ENCODE measurements at places on chromosomes 6 and 20.

DNA sequence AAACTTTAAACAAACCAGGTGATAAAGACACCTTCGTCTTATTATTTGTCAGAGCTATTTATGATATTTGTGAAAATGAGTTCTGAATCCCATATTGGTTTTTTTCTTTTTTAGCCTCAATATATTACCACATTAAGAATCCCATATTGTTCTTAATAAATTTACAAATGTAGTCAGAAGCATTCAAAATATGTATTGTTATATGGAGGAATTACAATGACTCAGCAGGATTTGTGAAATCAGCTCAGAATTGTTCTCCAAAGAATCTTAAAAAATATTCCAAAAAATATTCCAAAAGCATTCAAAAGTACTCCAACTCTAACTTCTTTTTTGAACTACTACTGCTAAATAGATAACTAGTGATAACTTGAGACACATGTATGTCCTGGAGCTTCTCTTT is 6.5 kb upstream of the ZNF343 start:
- DNase-seq = no peak

DNA sequence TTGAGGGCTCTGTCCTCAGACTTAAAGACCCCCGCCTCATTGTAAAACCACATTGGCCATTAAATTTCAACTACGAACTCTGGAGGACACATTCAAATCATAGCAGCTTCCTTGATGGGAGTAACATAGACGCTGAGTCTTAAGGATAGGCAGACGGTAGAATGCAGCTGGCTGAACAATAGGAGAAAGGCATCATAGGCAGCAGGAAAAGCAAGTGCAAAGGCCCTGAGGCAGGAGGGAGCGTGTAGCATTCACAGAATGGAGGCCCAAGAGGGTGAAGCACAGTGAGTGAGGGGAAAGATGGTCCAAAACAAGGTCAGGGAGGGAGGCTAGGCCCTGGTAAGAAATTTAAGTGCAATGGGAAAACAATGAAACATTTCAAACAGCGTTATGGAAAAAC is 8.6 kb upstream of the PFDN4 start:
- DNase-seq = no peak

DNA sequence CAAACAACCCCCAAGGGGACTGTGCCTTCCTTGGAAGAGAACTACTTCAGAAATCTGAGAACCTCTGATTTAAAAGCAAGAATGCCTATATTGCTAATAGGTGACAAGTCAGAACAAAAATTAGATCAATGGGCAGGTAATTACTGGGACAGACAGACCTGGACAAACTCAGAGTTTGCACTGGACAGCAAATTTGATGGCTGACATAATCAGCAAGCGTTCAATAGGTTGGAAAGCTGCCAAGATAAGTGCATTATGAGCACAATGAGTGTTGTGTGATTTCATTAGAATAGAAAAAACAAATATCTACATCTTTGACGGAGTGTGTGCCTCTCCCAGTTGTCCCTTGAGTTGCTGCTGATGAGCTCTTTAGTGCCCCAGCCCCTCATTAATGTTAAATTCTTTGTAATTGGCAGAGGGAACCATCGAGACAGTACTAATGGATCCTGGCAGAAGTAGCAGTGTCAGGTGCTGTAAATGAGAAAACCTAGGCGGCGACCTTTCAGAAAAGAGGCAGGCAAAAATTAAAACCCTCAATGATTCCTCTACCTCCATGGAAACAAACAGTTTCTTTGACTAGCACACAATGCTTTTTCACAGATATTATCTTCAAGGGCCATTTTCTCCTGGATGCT is 116.5 kb upstream of the COL21A1 start:
- no peak for DNase-seq

DNA sequence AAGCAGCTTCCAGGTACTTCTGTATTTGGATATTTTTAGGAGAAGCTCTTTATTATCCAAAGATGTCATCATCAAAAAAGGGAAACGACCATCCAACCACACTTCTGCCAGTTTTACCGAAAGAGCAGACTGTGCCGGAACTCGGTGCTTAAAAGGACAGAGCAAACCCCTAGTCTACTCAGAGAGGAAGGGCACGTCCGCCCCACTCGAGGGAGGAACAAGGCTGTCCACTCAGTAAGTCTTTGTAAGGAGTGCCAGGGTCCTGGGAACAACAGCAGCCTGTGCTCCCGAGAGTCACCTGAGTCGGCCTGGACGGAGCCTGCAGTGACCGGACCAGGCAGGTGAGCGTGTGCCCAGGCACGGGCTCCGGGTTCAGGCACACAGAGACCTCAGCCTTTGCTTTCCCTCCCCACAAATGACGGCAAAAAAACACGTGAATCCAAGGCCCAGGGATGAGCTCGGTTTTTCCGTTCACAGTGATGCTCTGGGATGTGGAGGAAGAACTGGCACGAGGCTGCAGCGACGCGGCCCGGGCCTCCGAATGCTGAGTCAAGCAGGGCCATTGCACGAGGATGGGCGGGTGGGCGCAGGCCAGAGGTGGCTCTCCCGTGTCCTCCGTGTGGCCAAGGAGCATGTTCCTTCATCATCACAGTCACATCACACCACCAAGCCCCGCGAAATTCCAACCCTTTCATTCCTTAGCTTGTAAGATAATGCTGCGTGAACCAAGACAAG is 17.4 kb upstream of the SLCO4A1 start:
- DNase-seq = no peak

DNA sequence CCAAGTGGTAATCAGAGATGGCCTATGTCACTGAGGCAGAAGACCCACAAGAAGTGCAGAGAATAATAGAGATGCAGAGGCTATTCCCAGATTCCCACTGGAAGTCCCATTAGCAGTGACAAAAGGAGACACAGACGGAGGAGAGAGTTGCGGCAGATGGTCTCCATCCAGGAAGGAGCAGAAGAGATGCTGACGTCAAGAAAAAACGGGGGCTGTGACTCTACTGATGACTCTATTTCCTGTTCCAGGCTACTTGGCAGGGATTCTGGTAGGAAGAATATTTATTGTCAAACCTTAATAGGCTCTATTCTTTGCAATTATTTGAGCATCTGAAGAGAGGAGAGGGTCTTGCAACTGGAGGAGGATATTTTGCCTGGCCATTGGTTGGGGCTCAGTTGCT is 246.0 kb upstream of the ECI2 start:
- DNase-seq = no peak

- no peak for DNase-seq
Measured at GRCh38 chr20:57060407-57061050, 205.9 kb downstream of the BMP7 start.

DNA sequence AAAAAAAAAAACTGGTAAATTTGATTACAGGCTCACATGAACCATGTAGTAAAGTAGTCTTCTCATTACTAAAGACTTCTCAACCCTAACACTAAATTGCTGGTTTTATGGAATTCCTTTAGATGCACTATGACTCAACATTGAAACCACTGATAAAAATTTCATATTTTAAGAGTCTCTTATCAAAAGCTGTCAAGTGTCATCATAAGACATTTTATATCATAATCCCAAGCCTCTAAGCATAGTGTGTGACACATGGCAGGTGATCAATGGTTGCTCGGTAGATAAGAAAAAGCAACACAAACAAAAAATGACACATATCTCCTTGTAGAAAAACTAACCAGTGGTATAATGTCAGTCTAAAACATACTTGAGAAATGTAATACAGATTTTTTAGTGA is 258.4 kb downstream of the RNGTT start:
- no peak for DNase-seq

- peak; percentile 30 for DNase-seq
Measured at GRCh38 chr6:25006565-25007001, 70.8 kb upstream of the RIPOR2 start.

DNA sequence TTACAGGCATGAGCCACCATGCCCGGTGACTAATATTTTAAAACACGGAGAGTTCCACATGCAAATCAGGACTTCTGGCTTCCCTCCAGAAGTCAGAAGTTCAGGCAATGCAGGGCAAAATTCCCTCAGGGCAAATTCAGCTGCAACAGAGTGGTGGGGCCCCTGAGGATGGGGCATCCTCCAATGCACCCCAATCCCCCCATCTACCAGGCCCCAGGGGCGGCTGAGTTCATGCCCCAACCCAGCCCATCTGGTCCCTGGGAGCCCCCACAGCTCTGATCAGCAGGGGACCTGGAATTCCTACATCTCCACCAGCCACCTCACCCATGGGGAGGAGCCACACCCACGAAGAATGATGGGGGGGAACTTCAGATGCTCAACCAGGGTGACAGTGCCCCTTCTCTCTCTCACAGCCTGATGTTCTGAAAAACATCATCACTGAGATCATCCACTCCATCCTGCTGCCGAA is 22.6 kb downstream of the BPIFB1 start:
- DNase-seq = no peak

- no peak for DNase-seq
Measured at GRCh38 chr6:117561128-117561527, 41.2 kb downstream of the GOPC start.

DNA sequence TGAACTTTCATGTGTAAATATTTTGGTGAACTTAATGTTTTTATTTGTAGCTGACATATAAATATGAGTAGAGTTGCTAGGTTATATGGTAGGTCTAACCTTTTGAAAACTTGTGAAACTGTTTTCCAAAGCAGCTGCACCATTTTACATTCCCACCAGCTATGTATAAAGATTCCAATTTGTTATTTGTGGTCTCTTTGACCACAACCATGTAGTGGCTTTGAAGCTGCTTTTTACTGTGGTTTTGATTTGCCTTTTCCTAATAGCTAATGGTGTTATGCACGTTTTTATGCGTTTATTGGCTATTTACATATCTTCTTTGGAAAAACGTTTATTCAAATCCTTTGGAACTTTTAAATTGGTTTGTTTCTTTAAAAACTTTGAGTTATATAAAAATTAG is 10.3 kb downstream of the CST3 start:
- no peak for DNase-seq

- DNase-seq = peak; percentile 97
Measured at GRCh38 chr6:39114704-39115599, at the start of gene SAYSD1. Gene SAYSD1, minus strand, starts transcription at chr6:39115186. Its CDS starts 97 bp downstream, at chr6:39115089.

Measured in NCI-H446 (cell line).